ENCODE measurements at places on chromosomes 3 and 15.

DNA sequence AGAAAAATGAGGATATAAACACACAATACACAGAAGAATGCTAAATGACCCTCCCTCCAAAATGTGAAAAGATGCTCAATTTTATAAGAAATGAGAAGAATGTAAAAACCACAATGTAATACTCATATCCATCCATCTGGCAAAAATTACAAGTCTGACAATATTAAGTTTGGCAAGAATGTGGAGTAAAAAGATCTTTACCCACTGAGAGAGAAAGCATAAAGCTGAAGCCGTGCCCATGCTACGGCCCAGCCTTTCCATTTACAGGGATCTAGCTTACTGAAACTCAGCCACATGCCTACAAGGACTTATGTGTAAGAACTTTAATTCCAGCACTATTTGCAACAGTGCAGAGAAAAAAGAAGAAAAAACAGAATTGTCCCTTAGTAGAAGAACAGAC, 42.9 kb downstream of the ATP13A3 start:
- no peak for DNase-seq

- no peak for DNase-seq
These were observed 228.8 kb upstream of the P2RY1 start for GRCh38 chr3:152606146-152606545.

GRCh38 chr3:69691860-69692259, 47.4 kb upstream of the MITF start:
- no peak for DNase-seq

GRCh38 chr3:138686771-138687221, 78.2 kb downstream of the FAIM start:
- no peak for DNase-seq

DNA sequence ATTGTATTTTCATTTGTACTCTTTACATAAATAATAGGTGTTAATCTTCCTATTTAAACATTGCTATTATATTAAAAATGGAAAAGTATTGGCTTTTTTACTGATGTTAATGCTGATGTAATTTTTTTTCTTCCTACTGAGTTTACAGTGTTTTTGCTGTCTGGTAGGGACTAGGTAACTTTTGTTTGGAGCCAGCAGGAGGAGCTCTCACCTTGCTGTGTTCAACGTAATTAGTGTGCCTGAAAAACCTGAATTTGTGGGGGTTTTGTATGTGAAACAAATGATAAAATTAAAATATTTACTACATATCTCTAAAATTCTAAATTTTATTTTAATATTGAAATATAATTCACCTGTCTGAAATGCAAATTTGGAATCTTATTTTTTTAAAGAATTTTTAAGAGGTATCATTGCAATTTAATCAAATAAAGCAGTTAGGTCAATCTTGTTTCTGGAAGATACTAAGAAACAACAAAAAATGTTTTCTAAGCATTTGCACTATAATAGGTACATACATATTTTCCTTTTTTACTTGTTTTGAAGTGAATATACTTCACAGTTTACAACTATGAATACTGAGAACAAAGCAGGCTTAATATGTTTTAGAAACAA, 48.8 kb downstream of the EPHA6 start:
- no peak for DNase-seq

- DNase-seq: peak; percentile 13
These were observed 544.8 kb downstream of the AGBL1 start for GRCh38 chr15:86624261-86625036.

DNA sequence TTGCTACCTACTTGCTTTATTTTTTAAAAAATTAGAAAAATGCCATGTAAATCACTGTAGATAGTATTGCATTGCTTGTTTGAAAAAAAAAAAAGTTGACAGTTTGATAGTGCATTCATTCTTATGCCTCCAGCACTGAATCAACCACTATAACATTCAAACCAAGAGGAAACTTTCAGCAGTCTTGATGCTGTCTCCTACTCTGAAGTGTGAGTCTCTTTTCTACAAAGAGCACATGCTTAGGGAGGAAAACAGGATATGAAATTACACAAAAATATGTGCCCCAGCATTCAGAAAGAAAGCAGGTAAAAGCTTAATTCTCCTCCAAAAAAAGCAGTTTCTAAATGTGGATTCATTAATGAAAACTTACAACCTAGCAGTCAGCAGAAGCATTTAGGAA, 78.3 kb downstream of the ZBTB20 start:
- no peak for DNase-seq

DNA sequence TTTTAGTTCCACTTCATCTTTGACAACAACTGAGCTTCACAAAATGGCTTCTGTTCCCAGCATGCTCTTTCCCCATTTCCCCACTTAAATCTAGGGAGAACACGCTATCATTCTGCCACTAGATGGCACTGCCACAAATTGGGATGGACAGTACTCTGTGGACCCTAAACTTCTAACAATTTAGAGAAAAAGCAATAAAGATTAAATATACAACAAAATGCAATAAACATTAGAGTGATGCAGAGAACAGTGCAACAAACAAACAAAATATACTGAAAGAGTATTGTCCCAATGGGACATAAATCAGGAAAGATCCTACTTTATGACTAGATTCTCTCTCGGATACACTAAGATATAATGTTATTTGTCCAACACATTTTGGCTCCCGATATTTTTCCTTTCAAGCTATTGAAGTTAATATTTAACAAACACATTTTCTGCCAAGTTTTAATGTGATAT, 169.7 kb upstream of the TMCO5A start:
- DNase-seq: no peak

- no peak for DNase-seq
These were observed 12.2 kb downstream of the XIRP1 start for GRCh38 chr3:39180183-39180545.

GRCh38 chr15:55937040-55937439, 56.4 kb downstream of the NEDD4 start:
- DNase-seq: no peak

DNA sequence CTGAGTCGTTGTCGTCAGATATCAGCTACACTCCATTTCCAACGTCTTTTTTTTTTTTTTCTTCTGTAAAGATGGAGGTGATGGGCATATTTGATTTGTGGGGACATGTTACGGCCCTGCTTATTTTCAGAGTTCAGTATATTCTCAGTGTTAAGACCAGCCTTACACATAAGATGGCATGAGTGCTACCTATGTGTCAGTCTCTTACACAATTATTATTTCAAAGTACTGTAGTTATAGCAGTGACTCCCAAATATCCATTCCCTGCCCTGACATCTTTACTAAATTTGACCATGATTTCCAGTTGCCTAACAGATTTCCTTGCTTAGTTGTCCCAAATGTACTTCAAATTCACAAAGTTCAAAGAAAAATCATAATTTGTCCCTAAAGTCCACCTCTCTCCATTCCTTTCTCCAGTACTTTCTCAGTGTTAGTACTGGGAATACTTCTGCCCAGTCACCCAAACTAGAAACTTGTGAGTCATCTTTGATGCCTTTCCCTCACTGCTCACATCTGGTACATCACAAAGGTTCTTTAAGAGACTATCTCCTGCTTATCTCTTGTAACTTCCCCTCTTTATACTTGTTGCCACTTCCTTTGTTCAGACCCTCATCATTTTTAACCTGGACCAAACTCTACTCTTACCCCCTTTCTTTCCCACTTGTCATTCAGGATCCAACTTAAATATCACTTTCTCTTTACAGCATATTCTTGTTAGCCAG, 67.0 kb downstream of the ZNF609 start:
- no peak for DNase-seq

DNA sequence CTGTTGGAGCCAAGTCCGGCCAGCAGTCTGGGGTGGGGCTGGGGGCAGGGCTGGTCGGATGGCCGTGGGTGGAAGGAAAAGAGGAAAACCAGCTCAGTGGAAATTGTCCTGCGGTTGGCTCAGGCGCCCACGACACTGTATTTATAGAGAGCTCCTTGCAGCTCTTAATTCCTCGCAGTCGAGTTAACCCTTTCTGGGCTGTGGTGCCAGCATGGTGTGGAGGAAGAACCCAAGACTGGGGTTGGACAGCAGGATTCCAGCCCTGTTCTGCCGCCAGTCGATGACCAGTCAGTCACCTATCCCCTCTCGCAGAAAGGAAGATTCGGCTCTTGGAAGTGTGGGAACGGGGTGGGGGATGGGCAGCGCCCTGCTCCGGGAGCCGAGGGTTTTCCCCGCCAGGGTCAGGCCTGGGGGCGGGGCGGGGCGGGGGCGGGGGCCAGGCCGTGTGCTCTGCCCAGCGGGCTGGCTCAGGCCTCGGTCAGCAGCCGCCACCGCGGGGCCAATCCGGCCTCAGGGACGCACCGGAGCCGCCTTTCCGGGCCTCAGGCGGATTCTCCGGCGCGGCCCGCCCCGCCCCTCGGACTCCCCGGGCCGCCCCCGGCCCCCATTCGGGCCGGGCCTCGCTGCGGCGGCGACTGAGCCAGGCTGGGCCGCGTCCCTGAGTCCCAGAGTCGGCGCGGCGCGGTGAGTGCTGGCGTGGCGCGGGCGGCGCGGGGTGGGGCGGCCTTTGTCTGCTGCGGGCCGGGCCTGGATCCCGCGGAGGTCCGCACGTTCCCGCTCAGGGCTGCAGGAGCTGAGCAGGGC, at the start of gene CD276:
Gene CD276, plus strand, starts transcription at position 607 of the 804 bp plus-strand sequence. CDS start 15,257 bp downstream, outside the sequence.
- DNase-seq: no peak

GRCh38 chr3:63470745-63471144, 181.7 kb upstream of the SNTN start:
- no peak for DNase-seq

- DNase-seq: peak; percentile 36
These were observed 23.1 kb upstream of the MCCC1 start for GRCh38 chr3:183122257-183122932.

DNA sequence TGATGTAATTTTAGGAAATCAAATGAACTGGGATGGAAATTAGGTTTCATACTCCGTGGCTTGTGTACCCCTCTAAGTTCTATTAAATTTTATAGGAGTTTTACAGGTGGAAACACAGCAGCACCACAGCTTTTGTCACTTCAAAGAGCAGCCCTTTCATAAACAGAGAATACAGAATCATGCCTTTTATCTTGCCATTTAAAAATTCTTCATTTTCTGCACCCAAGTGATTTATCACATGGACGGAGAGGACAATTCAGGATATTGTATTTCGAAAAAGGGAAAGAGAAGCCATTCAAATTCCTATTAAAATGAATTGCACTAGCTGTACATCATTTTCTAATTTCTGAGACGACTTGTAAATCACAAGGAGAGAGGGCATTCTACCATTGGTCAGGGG, 245.4 kb downstream of the PTPRG start:
- no peak for DNase-seq
